NCI-H1930 (cell line): ENCODE measurements at places on chromosomes 11 and 22.

GRCh38 chr22:33332538-33332937 is 274.4 kb upstream of the SYN3 start:
- no peak for DNase-seq

- DNase-seq: no peak
Measured at GRCh38 chr22:26907366-26907765, 250.0 kb downstream of the MIAT start.

DNA sequence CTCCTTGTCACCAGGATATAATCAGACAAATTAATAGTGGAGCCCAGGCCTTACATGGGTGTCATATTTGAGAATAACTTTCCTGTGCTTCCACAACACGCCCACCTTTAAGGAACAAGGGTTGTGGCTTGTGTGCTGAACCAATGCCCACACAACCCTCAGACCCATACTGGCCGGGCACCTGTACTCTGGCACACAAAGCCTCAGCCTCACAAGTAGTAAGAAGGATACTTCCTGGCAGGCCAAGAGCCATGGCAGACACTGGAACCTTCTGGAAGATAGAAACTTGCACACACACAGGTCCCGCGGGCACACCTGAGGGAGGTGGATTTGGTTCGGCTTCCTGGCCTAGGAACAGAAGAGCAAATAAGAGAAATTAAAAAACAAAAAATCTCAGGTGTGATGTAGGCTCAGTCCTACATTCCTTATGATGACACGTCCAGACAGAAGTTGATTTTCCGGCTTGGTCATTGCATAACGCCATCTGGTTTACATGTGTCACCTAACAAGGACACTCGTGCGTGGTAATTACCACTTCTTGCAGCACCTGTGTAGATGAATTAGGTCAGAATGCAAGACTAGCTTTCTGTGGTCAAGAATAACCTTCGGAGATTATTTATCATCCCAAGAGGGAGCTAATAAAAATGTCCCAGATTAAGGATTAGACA is 5.8 kb upstream of the BRD1 start:
- DNase-seq: no peak

- no peak for DNase-seq
Measured at GRCh38 chr11:117583063-117583801, 213.8 kb downstream of the DSCAML1 start.

GRCh38 chr11:42837994-42838393 is 473.8 kb upstream of the API5 start:
- no peak for DNase-seq

GRCh38 chr11:64441127-64441526 is 82.2 kb downstream of the RPS6KA4 start:
- DNase-seq: no peak

GRCh38 chr22:36727110-36727509 is 23.6 kb upstream of the CACNG2 start:
- DNase-seq: no peak

- DNase-seq: no peak
Measured at GRCh38 chr22:17964156-17964555, 60.2 kb downstream of the MICAL3 start.

DNA sequence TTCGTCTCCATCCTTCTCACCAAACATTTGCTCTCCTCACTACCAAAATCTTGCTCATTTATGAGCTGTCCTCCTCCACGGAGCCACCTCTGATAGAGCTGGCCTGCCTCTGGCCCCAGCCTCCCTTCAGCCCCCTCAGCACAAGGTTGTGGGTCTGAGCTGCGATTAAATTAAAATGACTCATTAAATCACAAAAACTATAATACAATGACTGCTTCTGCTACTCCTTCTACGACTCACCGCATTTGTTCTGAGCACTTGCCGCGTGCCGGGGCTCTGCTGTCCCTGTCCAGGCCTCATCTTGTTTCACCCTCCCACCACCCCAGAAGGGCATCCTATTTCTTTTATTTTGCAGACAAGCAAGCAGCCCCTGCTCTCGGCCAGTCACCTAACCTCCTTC is 49.2 kb upstream of the TIMP3 start:
- no peak for DNase-seq
